ENCODE measurements at places on chromosomes 11 and 22. TPM values are rescaled to one million over a fixed set of nuclear protein-coding genes. Genes with fewer than 3 reads are reported as not detected.

MCM5 gene
- 21.3 TPM for total RNA-seq

NPAS4 gene
- not detected for total RNA-seq

SYT8 gene
- total RNA-seq, result not detected

POLD4 gene
- total RNA-seq, result 33.9 TPM

CREB3L1 gene
- 0.10 TPM for total RNA-seq

OVOL1 gene
- not detected for total RNA-seq

CHRM4 gene
- 1.3 TPM for total RNA-seq

MSANTD4 gene
- 9.7 TPM for total RNA-seq

SCGB1D2 gene
- total RNA-seq, result not detected

ROBO3 gene
- total RNA-seq, result 6.2 TPM

CRYBB2 gene
- total RNA-seq, result not detected
